ENCODE measurements at places on chromosomes 16 and 17.

GRCh38 chr17:17667231-17667630 is 14.0 kb upstream of the RAI1 start:
- DNase-seq: no peak

GRCh38 chr17:64781014-64781756 is 119.1 kb upstream of the SMURF2 start:
- DNase-seq: peak; percentile 60

GRCh38 chr17:1733759-1734158 is 8.9 kb upstream of the SERPINF2 start:
- no peak for DNase-seq

- no peak for DNase-seq
Measured at GRCh38 chr16:81815429-81815766, 36.3 kb downstream of the PLCG2 start.

All from CD4-positive, alpha-beta T cell treated with Interleukin-1 beta for 1 hour (primary cell).